Non-pigmented ciliary epithelial cell (primary cell): ENCODE measurements at places on chromosomes 4 and X.

GRCh38 chr4:76342191-76342590 is 35.7 kb downstream of the STBD1 start:
- no peak for DNase-seq

GRCh38 chr4:162221148-162221547 is 57.3 kb upstream of the FSTL5 start:
- DNase-seq, result no peak

GRCh38 chrX:39850630-39851152 is 247.1 kb downstream of the BCOR start:
- DNase-seq, result no peak

GRCh38 chr4:186534056-186534455 is 21.3 kb downstream of the MTNR1A start:
- no peak for DNase-seq

GRCh38 chr4:27049239-27049829 is 188.7 kb downstream of the STIM2 start:
- no peak for DNase-seq

DNA sequence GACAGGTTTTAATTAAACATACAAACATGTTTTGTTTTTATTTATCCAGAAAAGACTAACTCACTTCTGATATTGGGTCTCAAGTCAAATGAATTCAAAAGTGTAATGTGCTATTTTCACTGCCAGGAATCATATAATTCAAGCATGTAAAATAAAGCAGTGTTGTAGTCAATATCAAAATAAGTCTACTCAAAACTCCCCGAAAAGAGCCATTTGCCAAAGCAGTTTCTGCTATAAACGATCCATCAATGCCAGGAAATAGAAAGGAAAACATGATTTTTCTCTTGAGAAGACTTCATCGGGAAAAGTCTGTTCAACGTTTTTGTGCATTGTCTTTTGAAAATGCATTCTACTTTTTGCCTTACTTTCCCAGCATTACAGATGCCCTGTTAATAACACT is 633.3 kb downstream of the FAT4 start:
- DNase-seq, result no peak
